ENCODE measurements at places on chromosomes 1 and 21.

DNA sequence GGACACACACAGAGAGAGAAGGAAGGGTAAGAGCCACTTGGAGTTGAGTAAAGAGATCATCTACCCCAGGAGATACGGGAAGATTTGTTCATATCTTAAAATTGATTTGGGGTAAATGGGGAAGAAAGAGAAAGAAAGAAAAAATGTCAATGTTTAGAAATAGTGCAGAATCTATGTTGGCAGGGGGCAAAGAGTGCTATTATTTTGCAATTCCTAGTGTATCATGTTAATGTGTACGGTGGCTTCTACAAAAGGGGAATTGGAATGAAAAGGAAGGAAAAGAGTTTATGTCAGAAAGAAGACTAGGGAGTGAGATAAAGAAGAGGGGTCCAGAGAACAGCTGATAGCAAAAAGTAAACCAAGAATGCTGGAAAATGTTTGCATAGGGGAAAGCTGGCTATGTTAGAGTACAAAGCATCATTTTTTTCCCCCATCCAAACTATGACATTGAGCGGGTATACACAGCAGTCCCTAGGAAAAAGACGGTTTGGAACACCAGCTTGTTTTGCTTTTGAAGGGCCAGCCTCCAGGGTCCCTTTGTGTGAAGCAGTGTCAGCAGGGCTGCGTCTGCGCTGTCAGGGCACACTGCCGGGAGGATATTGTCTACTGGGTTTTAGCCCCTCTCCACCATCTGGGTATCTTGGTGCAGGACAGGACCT, 10.8 kb downstream of the LRRC8D start:
- no peak for DNase-seq

GRCh38 chr1:230839173-230839572, 29.1 kb downstream of the C1orf198 start:
- no peak for DNase-seq

- DNase-seq: no peak
These were observed 1.7 kb upstream of the GLIS1 start for GRCh38 chr1:53740621-53741105.

DNA sequence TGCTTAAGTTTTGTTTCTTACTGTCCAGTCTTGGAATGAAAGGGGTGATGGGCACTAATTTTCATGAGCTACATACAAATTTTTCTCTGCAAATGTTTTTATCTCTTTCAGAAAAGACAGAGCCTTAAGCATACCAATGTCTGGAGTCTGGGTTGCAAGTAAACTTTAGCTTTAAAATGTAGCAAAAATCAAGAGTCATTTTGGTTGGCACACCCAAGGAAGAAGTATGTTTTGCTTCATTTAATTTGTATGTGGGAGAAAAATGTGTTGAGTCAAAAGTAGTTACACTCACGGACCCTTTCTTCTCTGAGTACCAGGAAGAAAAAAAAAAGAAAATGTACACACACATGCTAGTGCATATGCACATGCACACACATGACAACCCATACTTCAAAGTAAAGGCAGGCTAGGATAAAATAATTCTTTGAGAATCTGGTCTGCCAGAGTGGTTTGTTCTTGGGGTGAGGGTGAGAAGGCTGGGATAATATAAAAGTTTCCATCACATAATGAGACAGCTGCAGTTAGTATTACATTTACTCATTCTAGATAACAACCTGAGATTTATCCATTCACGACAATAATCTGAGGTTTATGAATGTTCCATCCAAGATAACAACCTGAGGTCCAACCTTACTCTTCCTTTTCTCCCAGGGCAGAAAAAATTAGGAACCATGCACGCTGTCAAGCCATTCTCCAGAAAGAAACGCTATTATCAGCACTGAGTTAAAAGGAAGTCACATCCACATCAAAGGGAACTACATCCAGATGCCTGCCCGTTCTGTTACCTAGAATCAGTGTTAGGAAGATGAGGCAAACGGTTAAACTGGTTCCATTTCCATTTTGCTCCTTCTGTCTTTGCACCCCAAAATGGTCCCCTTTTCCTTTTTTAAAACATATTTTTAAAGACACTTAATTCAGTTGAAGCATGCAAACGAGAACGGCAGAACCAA, 9.3 kb downstream of the DPYD start:
- DNase-seq: no peak

DNA sequence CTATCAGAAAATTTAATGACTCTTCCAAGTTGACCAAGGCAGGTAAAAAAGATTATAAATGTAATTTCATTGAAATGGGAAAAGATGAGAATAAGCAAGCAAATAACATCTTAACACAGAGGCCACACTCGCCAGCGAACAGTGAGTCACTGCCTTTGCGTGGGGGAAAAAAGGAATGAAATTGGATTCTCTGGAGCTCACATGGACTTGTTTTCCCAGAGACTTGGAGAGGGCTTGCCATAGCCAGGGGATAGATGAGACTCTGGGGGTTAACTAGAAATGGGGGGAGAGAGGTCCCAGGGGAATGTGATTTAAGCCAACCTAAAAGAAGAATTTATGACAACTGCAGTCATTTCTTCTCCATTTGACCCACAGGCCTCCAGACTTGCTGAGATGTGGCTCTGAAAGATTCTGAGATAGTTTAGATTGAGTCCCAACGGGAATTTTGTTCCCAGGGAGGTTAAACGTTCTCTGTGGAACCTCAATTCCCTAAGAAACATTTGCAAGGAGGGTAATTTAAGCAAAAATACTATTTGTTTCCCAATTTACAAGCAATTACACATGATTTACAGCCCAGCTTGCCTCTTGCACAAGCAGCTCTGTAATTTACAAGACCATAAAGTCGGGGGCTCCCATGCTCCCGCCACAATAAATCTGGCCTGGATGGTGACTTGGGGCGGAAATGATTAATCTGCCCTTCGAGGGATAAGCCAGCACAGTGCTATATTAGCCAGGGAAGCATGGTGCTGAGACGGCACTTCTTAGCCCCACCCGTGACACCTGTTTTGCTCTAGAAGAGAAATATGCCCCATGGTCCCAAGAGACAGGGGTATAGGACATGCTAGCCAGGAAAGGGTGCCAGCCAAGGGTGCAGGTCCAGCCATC, 68.8 kb downstream of the GRIK3 start:
- no peak for DNase-seq

DNA sequence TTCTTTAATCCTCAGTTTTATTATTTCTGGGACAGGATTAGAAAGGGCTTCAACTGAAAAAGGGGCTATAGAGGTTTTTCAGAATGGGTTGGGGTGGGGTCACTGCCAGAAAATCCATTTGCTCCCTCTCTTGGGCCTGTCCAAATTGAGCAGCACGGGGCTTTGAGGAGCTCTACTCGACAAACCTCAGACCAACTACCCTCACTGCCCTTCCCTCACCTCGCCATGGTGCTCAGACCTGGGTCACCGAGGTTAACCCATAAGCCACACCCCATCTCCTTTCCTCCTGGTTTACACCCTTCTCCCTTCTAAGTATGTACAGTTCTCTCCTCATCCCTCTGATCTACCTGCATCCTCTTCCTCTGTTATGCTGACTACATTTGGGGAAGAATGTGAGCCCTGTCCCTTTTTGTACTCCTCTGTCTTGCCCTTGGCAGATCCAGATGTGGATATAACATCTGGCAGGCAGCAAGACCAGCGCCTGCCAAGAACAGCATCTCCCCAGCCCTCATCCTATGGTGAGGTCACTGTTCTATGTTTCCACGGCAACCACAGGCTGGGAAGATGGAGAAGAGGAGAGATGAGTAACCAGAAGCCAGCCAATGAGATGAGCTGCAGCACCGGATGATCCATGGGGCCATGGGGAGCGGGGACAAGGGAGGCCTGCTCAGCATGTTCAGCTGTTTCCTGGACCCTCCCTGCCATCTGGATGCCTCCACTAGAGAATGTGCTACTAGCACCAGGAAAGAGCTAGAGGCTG, 3.7 kb upstream of the FABP3 start:
- DNase-seq: peak; percentile 84

GRCh38 chr1:18481921-18482701, 1.4 kb downstream of the KLHDC7A start:
- no peak for DNase-seq

DNA sequence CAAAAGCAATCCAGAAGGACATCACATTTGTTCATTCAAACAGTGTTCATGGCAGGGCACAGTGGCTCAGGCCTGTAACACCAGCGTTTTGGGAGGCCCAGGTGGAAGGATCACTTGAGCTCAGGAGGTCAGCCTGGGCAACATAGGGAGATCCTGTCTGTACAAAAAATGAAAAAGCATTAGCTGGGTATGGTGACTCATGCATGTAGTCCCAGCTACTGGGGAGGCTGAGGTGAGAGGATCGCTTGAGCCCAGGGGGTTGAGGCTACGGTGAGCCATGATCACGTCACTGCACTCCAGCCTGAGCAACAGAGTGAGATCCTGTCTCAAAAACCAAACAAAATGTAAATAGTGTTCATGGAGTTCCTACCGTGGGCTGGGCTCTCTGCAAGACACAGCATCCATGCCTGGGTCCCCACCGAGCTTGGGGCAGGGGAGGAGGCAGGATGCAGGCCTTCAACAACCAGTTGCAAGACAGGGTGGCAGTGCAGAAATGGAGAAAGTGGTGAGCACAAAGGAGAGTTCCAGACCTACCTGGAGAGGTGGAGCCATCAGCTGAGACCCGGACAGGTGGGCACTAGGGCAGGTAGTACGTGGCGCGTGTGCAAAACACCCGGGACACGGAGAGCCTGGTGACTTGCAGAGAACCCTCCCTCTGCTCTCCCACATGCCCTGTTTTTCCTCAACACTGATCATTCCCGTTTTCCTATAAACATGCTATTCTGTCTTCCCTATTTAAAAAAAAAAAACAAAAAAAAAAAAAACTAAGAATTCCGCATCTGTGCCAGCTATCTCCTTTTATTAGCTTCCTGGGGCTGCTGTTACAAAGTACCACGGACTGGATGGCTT, 138.9 kb downstream of the TOMM20 start:
- no peak for DNase-seq

- DNase-seq: no peak
These were observed 202.1 kb downstream of the KAZN start for GRCh38 chr1:14800500-14801076.

DNA sequence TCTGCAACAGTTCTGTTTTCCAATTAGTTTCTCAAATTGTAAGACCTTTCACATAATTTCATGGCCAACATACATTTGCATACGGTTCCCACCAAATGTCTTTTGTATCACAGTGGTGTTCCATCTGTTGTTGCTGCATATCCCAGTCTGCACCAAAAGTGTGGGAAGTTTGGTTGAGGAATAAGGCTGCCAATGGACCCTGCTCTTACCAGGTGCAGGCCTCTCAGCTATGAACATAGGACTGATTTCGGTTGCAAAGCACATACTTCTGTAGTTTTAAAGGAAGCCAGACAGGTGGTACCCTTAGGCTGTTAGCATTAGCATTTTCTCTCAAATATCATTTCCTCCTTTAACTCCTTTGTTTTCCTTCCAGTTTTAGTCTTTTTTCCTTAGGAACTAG, 33.8 kb downstream of the ADGRL4 start:
- DNase-seq: no peak

DNA sequence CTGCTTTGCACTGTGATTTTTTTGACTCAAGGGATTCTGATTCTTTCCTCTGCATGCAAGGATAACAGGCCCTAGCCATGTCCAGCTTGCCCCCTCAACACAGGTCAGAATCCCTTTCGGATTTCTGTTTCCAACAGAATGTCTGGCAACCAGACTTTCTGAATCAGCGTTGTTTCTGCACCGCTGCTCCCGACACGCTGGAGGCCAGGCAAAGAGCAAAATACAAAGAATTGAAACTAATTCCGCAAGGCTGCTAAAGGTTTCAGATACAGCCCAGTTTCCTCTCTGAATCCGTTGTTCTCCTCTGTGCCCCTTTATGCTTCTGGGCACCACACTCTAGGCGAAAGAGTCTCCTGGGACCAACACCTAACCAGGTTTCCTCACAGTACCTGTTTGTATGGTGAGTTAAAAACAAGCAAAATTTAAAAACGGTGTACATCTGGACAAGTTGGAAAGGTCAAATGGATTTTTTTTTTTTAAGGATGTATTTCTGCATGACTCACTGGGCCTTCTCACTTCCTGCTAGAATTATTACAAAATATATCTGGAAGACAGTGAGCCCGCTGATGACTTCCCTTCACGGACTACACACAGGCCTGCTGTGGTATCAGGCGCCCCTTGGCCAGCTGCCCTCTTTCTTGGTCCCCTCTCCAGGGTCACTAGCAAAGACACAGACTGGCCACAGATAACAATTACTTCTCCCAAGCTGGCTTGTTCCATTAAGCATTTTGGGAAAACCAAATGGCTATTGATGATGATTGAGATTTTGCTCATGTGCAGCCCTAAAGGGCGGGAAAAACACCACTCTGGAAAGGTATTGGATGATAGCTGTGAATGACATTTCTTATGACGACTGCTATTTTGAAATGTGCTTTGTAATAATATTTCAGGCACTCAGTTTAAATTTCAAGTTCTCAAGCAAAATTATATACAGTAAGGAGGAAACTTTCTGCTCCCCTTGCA, 118.3 kb downstream of the TGFB2 start:
- no peak for DNase-seq

DNA sequence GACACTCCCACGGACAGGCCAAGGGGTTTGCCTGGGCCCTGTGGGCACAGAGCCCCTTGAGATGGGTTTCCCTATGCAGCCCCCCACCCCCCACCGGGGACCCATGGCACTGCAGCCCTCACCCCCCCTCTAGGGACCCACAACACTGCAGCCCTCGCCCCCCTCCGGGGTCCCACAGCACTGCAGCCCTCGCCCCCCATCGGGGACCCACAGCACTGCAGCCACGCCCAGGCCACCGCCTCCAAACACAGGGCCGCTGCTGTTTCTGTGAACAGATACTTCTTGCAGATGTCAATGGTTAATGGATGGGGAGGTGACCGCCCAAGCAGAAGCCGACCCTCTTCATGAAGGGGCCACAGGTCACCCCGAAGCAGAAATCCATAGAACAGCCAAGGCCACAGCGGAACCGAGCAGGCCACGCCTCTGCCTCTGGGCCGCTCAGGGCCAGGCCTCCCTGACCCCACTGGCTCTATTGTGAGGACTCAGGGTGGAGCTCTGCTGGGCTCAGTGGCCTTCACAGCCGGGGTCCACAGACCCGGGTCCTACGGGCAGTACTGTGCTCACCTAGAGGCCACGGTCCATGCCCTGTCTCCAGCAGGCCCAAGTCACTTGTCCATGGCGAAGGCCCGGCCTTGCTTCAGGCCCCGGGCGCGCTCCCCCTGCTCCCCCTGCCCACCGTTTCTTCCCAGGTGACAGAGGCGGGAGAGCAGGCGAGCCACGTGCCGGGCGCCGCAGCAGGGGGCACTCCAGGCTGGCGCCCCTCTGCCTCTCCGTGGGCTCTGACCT, 4.1 kb upstream of the POFUT2 start:
- DNase-seq: no peak

DNA sequence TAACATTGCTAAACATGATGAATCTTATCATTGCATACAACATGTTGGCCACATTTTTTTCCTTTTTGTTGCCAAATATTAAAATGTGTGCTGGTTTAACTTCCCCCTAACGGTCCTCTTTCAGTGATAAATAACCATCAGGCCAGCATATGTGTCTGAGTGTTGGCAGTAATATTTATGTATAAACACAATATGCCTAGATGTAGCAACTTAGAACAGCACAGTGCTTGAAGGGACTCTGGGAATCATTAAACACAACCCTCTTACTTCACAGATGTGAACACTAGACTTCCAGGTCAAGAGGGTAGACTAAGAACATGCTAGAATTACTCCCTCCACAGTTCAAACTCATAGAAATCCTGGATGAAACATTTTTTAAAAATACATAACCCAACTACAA, 581.8 kb downstream of the PLPP3 start:
- DNase-seq: no peak

Measured in cardiac muscle cell (in vitro differentiated cells and primary cell).